Activated T-helper 2 cell treated with anti-CD3 and anti-CD28 coated beads, Interferon-gamma antibody, Interleukin-2, Interleukin-4, amounts not matched to agents 10 μg/mL and 5 μg/mL and 100 μg/mL, durations not matched to agents 14 hours and 24 hours and 36 hours (primary cell): ENCODE measurements at places on chromosomes 7 and 10. TPM values are rescaled to one million over a fixed set of nuclear protein-coding genes. Genes with fewer than 3 reads are reported as not detected.

GRCh38 chr7:34982371-34983019 is 54.8 kb downstream of the DPY19L1 start:
- no peak overlapping the region for H3K4me3 ChIP-seq
- H3K4me1 ChIP-seq: peaks cover 30% of the 10 kb centered on the region
- H3K27me3 ChIP-seq: peaks cover 2% of the 10 kb centered on the region
- H3K36me3 ChIP-seq: peaks cover 2% of the 10 kb centered on the region

DNA sequence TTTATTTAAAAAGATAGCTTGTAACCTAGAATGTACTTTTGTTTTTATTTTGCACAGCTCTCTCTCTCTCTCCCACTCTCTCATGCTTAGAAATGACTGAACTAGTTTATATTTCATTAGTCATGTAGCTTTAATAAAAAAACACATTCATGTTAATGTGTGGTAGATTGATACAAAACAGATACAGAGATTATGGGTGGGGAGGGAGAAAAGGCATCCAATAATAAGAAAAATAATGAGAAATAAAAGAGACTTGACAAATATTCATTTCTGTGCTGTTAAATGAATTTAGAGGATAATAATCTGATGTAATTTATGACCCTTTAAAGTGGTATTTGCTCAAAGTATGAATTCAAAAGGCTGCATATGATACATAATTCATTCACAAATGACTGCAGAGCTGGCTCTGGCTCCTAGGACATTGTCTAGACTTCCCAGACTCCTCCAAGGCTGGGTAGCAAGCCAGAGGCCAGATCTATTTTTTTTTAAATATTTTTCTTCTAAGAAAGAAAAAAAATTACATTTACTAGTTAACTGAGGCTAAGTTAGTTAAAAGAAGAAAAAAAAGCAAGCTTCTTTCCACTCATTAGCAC is 105.7 kb upstream of the DNAJB12 start:
- no peaks in the 10 kb centered on the region for H3K36me3 ChIP-seq
- no peaks in the 10 kb centered on the region for H3K4me1 ChIP-seq
- no peak overlapping the region for H3K4me3 ChIP-seq

GRCh38 chr7:115526278-115526677 is 504.3 kb downstream of the TFEC start:
- H3K4me3 ChIP-seq: no peak overlapping the region
- no peaks in the 10 kb centered on the region for H3K4me1 ChIP-seq
- H3K27me3 ChIP-seq: no peaks in the 10 kb centered on the region
- no peak for DNase-seq
- H3K36me3 ChIP-seq: no peaks in the 10 kb centered on the region

DNA sequence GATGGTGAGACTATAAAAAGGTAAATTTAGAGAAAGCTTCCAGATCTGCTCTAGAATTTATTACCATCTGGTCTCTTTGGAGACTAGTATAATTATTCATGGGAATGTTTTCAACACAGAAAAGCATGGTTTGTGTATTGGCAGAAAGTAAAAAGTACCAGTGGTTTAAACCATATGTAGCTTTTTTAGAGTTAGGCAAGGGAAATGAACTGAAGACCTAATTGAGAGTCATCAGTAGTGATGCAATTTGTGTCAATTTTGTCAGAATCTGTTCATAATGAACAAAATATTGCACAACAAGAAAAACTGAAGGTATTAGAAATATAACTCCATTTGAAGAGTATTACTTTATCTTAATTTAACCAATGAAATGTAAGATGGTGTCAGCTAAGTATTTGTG is 181.4 kb downstream of the ADK start:
- no peak overlapping the region for H3K27ac ChIP-seq
- no peak overlapping the region for H3K4me3 ChIP-seq
- H3K36me3 ChIP-seq: peaks cover 13% of the 10 kb centered on the region
- peaks cover 5% of the 10 kb centered on the region for H3K4me1 ChIP-seq

DNA sequence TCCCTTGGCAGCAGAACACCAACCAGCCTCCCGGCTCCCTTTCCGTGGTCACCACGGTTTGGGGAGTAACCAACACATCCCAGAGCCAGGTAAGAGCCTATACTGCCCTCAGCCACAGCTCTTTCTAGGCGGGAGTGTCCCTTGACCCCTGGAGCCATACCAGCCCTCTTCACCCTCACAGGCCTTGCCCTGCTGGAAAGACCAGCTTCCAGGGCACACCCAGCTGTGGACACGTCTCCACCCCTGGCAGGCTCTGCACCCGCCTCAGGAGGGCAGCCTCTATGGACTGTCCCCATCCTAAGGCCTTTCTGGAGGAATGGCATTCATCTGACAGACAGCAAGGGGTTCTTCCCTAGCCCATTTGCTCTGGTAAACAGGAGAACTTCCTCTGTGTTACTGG is 57.5 kb upstream of the PPIF start:
- peaks cover 45% of the 10 kb centered on the region for H3K4me1 ChIP-seq
- H3K27me3 ChIP-seq: no peaks in the 10 kb centered on the region
- DNase-seq: no peak
- peaks cover 59% of the 10 kb centered on the region for H3K36me3 ChIP-seq

GRCh38 chr10:79339266-79339665 is 8.0 kb upstream of the PPIF start:
- no peaks in the 10 kb centered on the region for H3K36me3 ChIP-seq
- no peak overlapping the region for H3K4me3 ChIP-seq
- peaks cover 24% of the 10 kb centered on the region for H3K4me1 ChIP-seq
- H3K27me3 ChIP-seq: no peaks in the 10 kb centered on the region
- no peak for DNase-seq

GRCh38 chr7:101985903-101986734 is 168.7 kb downstream of the CUX1 start:
- H3K27ac ChIP-seq: no peak overlapping the region
- H3K4me1 ChIP-seq: peaks cover 4% of the 10 kb centered on the region
- no peaks in the 10 kb centered on the region for H3K36me3 ChIP-seq
- H3K27me3 ChIP-seq: no peaks in the 10 kb centered on the region
- H3K4me3 ChIP-seq: no peak overlapping the region
- no peak for DNase-seq

PIK3AP1 gene
- 12.4 and 14.0 TPM in 2 replicates for total RNA-seq

CDK1 gene
- 89.1 and 91.4 TPM in 2 replicates for total RNA-seq

DNA sequence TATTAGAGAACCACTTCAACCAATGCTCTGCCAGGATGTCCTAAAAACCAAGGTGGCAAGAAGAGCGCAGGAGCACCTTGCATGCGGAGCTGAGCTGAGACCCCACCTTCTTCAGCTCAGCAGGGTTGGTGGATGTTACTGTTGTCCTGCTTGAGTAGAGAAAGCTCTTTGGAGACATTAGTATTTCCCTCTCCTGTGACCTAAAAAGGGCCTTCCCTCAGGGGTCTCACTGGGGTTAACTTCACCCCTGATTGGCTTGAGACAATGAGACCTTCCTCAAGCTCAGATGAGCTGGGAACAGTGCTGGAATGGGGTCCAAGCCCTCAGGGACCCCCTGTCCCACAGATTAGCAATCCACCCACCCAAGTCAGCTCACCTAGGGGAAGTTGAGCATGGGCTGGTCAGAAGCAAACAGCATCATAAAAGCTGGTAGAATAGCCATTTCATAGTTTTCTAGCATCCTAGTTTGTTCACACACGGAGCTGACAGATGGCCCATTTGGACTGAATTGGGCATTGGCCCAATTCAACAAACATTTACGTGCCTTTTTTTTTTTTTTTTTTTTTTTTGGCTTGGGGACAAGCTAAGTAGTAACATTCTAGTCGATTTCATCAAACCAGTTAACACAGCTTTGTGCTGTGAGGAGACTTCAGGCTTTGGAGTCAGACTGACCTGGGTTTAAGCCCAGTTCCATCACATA is 100.6 kb upstream of the HABP2 start:
- no peaks in the 10 kb centered on the region for H3K27me3 ChIP-seq
- no peak overlapping the region for H3K27ac ChIP-seq
- no peak overlapping the region for H3K4me3 ChIP-seq
- DNase-seq: no peak
- no peaks in the 10 kb centered on the region for H3K4me1 ChIP-seq
